BJ (cell line): ENCODE measurements at places on chromosomes 5 and 9. TPM values are rescaled to one million over a fixed set of nuclear protein-coding genes. Genes with fewer than 3 reads are reported as not detected.

DNA sequence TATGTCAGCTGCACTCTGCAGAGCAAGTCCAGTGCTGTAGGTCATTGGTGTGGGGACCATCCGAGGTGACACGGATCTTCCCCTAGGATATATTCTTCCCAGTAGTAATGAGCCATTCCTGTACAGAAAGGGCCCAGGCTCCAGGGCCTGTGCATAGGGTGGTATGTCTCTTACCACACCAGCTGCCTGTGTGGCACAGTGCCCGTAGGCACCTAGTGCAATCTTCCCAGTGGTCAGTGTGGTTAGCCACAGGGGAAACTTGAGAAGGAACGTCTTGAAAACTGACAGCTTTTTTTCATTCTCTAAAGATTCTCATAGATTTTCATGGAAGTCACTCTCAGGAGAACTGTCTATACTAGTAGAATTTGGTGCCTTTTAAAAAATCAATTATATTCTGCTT lies 39.8 kb downstream of the CYSTM1 start:
- no peak for DNase-seq

EIF4E1B gene
- polyA plus RNA-seq, result not detected in 2 replicates

- no peak for DNase-seq
Measured at GRCh38 chr9:113625486-113625885, 162.0 kb downstream of the RGS3 start.

DNA sequence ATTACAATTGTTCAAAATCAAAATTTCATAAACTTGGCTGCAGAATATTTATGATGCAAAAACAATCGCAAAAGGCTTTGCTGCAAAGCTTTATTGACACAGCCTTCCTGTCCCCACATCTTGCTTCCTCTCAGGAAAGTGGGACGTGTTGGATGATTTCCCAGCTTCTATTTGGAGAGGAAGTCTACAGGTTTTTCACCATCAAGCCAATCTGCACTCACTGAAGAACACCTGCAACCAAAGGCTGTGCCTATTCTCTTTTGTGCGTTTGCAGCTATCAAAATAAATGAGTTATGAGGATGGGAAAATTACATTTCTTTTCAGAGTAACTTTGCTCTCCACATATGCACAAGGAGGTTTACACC lies 214.4 kb downstream of the PLK2 start:
- DNase-seq, result no peak

GRCh38 chr5:160456480-160457177 lies 35.0 kb downstream of the PTTG1 start:
- DNase-seq, result no peak

- no peak for DNase-seq
Measured at GRCh38 chr9:8845376-8845775, 1045.8 kb upstream of the DMAC1 start.

GPX3 gene
- polyA plus RNA-seq, result 2.8 and 3.8 TPM in 2 replicates

DNA sequence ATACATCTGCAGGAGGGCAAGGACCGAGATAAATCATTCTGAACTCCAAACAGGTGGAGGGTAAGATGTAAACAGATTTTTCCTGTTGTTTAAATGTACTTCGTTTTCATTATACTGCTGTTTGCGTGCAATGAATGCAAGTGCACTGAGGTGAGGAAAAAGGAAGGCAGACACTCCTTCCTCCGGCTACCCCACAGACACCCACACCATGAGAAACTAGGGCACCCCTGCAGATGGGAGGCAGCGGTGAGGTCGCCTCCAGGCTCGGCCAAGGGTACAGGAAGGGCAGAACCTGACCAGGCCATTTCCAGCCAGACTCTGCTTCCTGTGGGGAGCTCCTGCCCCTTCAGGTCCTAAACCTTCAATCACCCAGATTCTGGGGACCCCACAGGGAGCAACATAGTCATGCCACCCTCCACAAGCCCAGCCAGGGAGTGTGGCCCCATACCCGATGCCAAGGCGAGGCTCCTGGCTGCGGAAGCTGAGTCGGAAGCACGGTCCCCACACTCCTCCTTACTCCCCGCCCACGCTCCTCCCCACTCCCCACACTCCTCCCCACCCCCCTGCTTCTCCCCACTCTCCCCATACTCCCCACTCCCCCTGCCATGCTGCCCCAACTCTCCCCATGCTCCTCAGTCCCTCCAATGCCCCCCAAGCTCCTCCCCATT lies 37.1 kb downstream of the VAV2 start:
- no peak for DNase-seq

- DNase-seq, result no peak
Measured at GRCh38 chr9:134544388-134545214, 97.0 kb upstream of the COL5A1 start.

DNA sequence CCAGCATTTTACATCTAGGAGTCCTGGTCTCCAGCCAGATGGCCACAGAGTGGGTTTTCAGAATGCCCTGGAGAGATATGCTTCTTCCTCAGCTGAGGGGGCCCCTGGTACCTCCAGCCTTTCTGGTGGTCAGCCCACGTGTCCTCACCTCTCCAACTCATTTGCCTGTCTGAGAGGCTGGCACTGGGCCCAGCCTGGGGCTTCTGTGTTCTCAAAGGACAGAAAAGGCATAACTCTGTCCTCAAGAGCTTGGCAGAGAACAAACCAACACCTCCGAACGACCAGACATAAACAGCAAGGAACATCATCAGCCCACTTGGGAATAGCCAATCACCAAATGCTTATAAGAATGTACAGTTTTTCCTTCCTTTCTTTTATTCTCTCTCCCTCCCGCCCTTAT lies 17.1 kb downstream of the ENG start:
- no peak for DNase-seq
